Ovary (tissue), 10 donors: ENCODE measurements at places on chromosomes 13 and 19. TPM values are rescaled to one million over a fixed set of nuclear protein-coding genes. Genes with fewer than 3 reads are reported as not detected.

DNA sequence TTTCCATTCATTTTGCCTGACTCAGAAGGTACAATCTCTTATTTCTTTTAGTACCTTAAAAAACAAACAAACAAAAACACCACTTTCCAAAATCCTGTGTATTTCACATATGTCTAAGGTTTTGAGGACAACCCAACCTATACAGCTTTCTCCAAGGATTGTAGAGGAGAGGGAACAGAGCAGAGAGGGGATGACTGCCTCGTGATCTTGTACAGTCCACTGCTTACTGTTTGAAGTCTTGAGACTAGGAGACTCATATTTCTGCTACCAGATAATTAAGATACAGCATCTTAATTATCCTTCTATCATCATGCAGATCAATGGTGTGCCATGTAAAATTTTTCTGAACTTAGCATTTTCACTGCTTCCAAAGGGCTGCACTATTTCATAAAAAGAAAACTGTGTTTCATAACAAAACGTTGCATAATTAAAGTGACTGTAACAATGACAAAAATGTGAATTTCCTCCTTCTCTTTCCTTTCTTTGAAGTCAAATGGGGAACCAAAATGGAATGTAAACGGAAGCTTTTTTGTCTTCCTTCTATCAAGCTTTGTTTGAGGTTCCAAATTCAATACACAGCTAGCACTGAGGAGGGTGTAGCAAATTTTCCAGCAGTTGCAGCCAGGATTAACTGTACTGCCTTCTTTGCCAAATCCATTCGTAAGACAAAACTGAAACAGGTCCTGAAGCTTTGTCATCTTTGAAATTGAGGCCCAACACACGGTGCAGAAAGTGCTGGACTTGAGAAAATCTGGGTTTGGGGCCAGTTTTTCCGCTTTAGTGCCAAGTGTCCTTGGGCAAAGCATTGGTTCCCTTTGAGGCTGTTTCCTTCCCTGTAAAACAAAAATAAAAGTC is 34.9 kb upstream of the RCBTB2 start:
- no peak overlapping the region for H3K27ac ChIP-seq
- H3K4me3 ChIP-seq, result no peak overlapping the region
- DNase-seq, result peak; percentile 71
- peaks cover 8% of the 10 kb centered on the region for H3K4me1 ChIP-seq
- H3K36me3 ChIP-seq, result no peaks in the 10 kb centered on the region

DNA sequence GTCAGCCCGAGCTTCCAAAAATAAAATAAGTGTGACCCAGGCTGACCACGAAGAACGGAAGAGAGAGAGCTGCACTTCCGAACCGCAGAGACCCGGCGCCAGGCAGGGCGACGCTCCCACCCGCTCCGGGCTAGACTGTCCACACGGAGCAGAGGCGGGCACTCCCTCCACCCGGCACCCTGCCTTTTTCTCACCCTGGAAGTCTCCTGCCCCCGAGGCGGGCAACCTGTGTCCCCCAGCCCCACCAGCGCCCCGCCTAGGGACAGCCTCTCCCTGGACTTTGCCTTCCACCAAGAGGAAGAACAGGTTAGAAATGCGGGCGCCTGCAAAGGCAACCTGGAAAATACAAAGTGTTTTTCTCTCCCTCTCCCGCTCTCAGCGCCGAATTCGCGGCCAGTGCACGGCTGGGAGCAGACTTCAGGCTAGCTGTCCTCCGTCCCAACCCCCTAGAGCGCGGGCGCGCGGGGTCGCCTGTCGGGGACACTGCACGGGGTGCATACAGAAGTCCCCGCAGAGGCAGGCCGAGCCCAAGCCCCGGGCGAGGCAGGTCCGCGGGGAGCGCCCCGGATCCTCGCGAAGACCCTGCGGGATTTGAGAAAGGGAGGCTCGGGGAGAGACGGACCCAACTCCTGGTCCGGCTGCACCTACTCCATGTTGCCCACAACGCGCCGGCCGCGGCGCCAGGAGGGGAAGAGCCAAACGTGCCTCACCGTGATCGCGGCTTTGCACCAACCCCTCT is 845 bp downstream of the SPRY2 start:
- DNase-seq, result peak; percentile 56
- peaks cover 3% of the 10 kb centered on the region for H3K4me1 ChIP-seq
- H3K4me3 ChIP-seq, result peak overlapping the region; percentile 64
- H3K27ac ChIP-seq, result peak overlapping the region; percentile 85
- no peaks in the 10 kb centered on the region for H3K36me3 ChIP-seq
- no peaks in the 10 kb centered on the region for H3K27me3 ChIP-seq

GRCh38 chr19:19745496-19746285 is 12.8 kb upstream of the ZNF14 start:
- H3K4me3 ChIP-seq, result no peak overlapping the region
- no peak for DNase-seq
- no peaks in the 10 kb centered on the region for H3K27me3 ChIP-seq
- H3K4me1 ChIP-seq, result no peaks in the 10 kb centered on the region
- no peak overlapping the region for H3K27ac ChIP-seq

- H3K4me1 ChIP-seq, result peaks cover 6% of the 10 kb centered on the region
- no peak overlapping the region for H3K27ac ChIP-seq
- H3K4me3 ChIP-seq, result no peak overlapping the region
- no peak for DNase-seq
- H3K27me3 ChIP-seq, result no peaks in the 10 kb centered on the region
Measured at GRCh38 chr13:27408074-27408473, 16.3 kb upstream of the GTF3A start.

GRCh38 chr13:29961036-29961670 is 110.7 kb upstream of the UBL3 start:
- no peaks in the 10 kb centered on the region for H3K4me1 ChIP-seq
- no peak for DNase-seq
- no peaks in the 10 kb centered on the region for H3K36me3 ChIP-seq
- no peaks in the 10 kb centered on the region for H3K27me3 ChIP-seq
- H3K27ac ChIP-seq, result no peak overlapping the region

DNA sequence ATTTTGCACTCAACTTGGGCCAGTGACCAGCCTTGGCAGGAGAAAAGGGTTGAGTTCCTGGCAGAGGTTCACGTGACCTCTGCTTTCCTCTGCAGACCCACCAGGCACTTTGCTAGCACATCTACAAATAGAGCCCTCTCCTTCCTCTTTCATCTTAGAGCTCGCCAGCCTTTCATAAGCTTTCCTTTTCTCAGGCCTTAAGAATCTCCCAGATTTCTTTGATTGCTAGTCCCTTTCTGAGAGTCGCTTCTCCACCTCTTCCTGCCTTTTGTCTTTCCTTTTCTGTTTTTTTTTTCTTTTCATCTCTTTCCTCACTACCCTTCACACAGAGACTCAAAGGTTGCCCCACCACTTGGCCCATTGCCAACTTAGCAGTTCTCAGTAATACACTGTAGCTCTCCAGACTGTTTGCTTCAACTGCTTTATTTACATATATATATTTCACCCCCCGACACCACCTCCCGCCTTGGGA is 375.7 kb upstream of the SPRY2 start:
- no peak overlapping the region for H3K27ac ChIP-seq
- H3K4me3 ChIP-seq, result no peak overlapping the region
- H3K4me1 ChIP-seq, result no peaks in the 10 kb centered on the region
- H3K27me3 ChIP-seq, result no peaks in the 10 kb centered on the region
- DNase-seq, result no peak
- no peaks in the 10 kb centered on the region for H3K36me3 ChIP-seq

DNA sequence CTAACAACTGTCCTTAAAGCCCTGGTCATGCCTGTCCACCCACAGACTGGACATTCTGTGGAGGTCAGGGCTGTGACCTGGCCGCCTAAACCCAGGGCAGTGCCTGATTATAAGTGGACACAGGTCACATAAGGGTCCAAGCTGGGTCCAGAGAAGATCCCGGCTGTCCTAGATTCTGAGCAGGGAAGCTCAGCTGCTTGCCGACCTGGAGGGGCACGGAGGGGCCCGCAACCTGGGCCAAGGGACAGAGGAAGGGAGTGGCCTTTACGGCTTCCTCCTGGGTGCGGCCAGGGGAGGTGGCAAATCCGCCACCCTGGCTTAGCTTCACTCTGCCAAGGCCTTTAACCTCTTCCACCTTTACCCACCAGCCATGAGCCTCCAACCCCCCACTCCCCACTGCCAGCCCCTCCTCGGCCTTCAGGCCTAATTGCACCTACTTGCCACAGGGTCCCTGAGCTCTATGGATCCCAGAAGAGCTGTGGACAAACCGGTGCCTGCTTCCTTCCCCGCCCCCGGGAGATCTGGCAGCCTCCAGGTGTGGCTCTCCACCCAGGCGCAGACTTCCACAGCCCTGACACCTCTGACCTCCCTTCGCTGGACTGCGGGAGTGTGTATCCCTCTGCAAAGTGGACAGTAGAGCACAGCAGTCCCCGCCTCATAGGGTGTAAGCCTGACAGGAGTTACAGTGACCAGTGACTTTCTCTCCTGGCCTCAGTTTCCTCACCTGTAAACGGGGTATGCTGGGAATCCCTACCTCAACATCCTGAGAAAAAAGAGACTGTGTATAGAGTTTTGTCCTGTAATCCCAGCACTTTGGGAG is 1.7 kb downstream of the CD320 start:
- H3K4me3 ChIP-seq, result no peak overlapping the region
- no peak overlapping the region for H3K27ac ChIP-seq
- H3K4me1 ChIP-seq, result peaks cover 7% of the 10 kb centered on the region
- H3K36me3 ChIP-seq, result no peaks in the 10 kb centered on the region
- no peaks in the 10 kb centered on the region for H3K27me3 ChIP-seq

DNA sequence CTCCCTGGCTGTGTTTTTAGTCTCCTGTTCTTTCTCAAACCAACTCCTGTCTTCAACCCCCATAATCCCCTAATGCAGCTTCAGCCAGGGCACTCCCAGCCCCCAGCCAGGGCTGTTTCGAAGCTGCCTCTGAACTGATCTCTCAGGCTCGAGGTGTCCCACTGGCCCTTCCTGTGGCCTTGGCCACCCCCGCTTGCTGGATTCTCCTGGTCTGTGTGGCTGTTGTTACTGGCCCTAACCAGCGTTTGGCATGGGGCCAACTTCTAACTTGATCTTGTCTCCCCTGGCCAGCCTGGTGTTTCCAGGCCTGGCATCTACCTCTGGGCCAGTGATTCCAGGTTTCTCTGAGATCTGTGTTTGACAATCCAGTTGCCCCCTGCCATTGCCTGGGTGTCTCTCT is 11.0 kb downstream of the XAB2 start:
- no peaks in the 10 kb centered on the region for H3K27me3 ChIP-seq
- H3K36me3 ChIP-seq, result no peaks in the 10 kb centered on the region
- no peaks in the 10 kb centered on the region for H3K4me1 ChIP-seq
- H3K27ac ChIP-seq, result no peak overlapping the region

DNA sequence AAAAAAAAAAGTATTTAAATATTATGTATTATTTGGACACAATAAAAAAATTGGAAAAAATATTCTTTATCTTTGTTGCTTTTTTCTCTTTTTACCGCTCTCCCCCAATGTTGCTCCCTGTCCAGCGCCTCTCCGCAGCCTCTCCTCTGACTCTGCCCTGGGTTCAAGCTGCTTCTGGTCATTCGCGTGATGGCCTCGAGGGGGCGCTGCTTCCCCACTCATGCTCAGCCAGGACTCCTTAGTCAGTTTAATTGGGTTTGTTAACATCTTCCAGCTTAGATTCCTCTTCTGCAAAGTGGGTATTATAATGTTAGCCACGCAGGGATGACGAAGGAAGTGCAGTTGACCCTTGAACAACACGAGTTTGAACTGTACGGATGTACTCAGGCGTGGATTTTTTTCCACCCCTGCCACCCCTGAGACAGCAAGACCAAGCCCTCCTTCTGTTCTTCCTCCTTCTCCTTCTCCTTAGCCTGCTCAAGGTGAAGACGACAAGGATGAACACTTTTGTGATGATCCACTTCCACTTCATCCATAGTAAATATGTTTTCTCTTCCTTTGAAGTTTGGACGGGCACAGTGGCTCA is 4.9 kb upstream of the NWD1 start:
- no peak overlapping the region for H3K27ac ChIP-seq
- no peak overlapping the region for H3K4me3 ChIP-seq
- H3K4me1 ChIP-seq, result no peaks in the 10 kb centered on the region
- no peaks in the 10 kb centered on the region for H3K27me3 ChIP-seq

DNA sequence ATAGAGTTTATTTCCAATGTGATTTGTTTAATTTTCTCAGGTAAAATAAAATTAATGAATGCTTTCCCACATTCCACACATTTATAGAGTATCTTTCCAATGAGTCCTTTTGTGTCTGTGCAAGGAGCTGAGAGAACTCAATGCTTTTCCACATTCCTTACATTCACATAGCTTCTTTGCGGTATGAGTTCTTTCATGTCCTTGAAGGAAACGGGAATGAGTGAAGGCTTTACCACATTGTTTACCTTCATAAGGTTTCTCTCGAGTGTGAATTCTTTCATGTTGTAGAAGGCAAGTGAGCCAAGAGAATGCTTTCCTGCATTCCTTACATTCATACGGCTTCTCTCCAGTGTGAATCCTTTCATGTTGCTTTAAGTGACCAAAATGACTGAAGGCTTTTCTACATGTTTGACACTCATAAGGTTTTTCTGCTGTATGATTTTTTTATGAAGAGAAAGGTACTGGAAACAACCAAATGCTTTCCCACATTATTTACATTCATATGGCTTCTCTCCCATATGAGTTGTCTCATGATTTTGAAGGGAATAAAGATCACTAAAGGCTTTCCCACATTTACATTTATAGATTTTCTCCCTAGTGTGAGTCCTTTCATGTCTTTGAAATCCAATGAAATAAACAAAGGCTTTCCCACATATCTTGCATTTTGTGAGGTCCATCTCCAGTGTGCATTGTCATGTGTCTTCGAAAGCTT is 14.4 kb upstream of the ZNF442 start:
- no peaks in the 10 kb centered on the region for H3K4me1 ChIP-seq
- H3K27me3 ChIP-seq, result no peaks in the 10 kb centered on the region
- H3K27ac ChIP-seq, result no peak overlapping the region
- H3K36me3 ChIP-seq, result no peaks in the 10 kb centered on the region
- H3K4me3 ChIP-seq, result no peak overlapping the region

- no peak for DNase-seq
- H3K4me3 ChIP-seq, result no peak overlapping the region
- no peaks in the 10 kb centered on the region for H3K36me3 ChIP-seq
- H3K27me3 ChIP-seq, result no peaks in the 10 kb centered on the region
- no peaks in the 10 kb centered on the region for H3K4me1 ChIP-seq
- no peak overlapping the region for H3K27ac ChIP-seq
Measured at GRCh38 chr13:103039183-103039582, 27.0 kb downstream of the SLC10A2 start.

DNA sequence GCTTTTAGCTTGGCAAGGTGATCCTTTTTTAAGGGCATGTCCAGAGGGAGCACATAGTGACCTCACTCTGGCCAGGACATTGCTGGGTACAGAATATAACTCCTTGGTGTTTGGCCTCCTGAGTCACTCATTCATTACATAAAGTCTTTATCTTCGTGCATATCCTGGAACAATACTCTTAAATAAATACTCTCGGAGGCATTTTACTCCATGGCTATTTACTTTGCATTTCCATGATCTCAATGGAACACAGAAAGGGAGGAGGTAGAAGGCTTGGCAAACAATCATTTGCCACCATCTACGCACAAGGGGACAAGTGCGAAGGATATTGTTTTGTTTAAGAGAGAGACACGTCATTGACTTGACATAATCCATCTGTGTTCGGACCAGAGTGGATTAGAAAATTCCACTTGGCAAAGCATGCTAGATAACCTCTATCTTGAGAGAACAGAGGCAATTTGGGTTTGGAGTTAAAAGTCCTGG is 210.0 kb downstream of the IRS2 start:
- H3K4me3 ChIP-seq, result no peak overlapping the region
- no peak for DNase-seq
- H3K27ac ChIP-seq, result no peak overlapping the region
- no peaks in the 10 kb centered on the region for H3K4me1 ChIP-seq
- no peaks in the 10 kb centered on the region for H3K36me3 ChIP-seq

- H3K27ac ChIP-seq, result no peak overlapping the region
- H3K4me3 ChIP-seq, result no peak overlapping the region
- no peak for DNase-seq
- no peaks in the 10 kb centered on the region for H3K36me3 ChIP-seq
- no peaks in the 10 kb centered on the region for H3K27me3 ChIP-seq
Measured at GRCh38 chr13:111954661-111955411, 112.1 kb upstream of the SOX1 start.

IL11 gene
- total RNA-seq, result 1.3 TPM

NEK5 gene
- 12.4 TPM for total RNA-seq

C19orf33 gene
- 13.4 TPM for total RNA-seq

GPR12 gene
- total RNA-seq, result 0.12 TPM

RETN gene
- total RNA-seq, result not detected

ZNF433 gene
- total RNA-seq, result 17.4 TPM
